NCI-H1436 (cell line): ENCODE measurements at places on chromosomes 2 and 18.

DNA sequence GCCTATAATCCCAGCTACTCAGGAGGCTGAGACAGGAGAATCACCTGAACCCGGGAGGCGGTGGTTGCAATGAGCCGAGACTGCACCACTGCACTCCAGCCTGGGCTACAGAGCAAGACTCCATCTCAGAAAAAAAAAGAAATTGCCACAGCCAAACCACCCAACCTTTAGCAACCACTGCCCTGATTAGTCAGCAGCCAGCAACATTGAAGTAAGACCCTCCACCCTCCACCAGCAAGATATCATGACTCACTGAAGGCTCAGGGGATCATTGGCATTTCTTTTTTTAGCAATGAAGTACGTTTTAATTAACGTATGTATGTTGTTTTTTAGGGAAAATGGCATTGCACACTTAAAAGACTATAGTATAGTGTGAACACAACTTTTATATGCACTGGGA is 349.1 kb upstream of the ACVR2A start:
- DNase-seq: no peak

DNA sequence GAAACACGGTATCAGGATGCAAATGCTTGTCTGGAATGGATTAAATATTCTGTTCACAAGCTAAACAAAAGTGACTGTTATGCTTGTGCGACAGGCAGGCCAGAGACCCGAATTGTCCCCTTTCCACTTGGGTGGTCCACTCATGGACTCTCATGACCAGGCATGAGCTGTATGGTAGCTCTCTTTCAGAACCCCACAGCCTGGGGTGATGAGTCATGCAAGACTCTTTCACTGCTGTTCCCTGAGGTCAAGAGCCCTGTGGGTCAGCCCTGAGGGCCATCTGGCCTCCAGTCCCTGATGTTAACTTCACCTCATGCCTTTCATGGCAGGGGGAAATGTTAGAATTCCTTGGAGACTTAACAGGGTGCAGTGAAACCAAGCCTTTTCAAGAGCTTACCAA is 13.7 kb upstream of the SAP130 start:
- no peak for DNase-seq

DNA sequence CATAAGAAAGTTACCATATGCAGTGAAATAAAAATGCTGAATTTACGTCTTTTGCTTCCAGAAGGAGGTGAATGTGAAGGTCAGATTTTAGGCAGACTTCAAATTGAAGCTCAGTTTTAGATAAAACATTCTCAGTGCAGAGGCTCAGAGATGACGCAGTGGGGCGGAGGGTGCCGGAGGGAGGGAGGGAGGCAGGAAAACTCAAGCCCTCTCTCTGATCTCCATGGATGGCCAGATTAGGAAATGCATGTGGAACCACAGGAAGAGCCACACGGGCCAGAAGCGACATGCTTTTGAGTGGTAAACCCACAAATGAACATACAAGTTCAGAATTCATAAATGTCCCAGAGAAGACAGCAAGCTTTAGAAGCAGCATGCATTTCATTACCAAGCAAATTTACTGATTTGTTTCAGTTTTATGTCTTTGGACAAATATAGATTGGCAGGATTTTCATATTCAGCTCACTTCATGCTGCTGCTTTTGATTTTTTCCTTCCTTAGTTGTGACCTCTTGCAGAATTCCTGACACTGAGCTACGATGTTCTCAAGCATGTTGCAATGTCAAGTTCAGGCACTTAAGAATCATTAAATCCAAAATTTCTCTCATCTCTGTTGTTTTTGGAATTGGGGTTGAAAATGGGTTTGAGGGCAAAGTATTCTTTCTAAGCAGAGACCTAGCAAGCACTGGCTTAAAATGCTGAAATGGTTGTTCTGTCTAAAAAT is 29.7 kb upstream of the APCDD1 start:
- DNase-seq: no peak

GRCh38 chr2:160085662-160086061 is 23.2 kb upstream of the PLA2R1 start:
- DNase-seq: no peak

- no peak for DNase-seq
Measured at GRCh38 chr2:8957628-8958027, 45.9 kb downstream of the MBOAT2 start.

DNA sequence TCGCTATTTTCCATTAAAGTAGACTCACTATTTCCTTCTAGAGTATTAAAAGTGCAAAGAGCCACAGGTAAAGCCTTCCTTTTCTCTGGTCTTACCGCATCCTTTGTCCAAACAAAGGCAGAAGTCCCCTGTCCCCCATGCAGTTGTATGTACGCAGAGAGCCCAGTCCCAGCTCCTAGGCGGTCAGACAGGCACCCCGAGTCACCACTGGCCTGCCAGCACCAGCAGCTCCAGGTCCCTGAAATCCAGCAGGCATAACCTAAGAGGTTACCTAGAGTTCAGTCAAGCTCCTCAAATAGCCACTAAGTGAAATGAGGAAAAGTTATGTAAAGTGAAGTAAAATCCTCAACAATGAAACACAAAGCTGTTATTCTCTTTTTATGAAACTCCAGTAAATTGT is 60.4 kb upstream of the TWIST2 start:
- DNase-seq: no peak

GRCh38 chr2:24818721-24819167 is 25.5 kb downstream of the CENPO start:
- DNase-seq: no peak

- DNase-seq: no peak
Measured at GRCh38 chr2:206982360-206982955, 43.1 kb downstream of the CPO start.

- no peak for DNase-seq
Measured at GRCh38 chr2:77590298-77590917, 68.2 kb upstream of the LRRTM4 start.

DNA sequence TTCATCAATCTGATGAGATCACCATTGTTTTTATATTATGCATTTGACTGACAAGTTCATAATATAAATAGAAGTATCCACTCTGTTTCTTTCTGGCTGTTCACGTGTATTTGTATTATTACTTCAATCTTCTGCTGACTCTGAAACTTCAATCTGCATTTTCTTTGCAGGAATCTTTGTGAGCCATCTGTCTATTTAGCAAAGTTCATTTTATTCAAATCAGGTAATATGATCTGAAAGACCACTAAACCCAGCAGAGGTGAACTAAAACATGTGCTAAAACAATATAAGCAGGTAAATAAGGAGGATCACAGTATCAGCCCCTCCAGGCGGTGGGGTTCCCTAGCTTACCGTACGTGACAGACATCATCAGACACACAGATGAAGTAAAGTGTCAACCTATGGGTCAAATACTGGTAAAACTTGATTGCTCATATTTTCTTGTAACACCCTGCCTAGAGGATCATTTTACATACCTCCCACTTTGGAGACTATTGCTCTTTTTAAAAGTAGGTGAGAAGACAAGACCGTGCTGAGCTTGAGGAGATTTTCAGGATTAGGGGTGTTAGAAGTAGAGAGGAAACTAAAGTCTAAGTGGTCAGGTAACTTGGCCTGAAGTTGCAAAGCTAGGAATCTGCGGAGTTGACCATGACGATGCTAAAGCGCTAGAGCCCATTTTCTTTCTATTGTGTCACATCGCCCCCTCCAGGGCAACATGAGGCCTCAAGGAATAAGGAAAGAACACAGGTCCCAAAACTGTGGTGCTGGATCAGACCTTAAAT is 9.0 kb downstream of the DTNB start:
- peak; percentile 6 for DNase-seq

DNA sequence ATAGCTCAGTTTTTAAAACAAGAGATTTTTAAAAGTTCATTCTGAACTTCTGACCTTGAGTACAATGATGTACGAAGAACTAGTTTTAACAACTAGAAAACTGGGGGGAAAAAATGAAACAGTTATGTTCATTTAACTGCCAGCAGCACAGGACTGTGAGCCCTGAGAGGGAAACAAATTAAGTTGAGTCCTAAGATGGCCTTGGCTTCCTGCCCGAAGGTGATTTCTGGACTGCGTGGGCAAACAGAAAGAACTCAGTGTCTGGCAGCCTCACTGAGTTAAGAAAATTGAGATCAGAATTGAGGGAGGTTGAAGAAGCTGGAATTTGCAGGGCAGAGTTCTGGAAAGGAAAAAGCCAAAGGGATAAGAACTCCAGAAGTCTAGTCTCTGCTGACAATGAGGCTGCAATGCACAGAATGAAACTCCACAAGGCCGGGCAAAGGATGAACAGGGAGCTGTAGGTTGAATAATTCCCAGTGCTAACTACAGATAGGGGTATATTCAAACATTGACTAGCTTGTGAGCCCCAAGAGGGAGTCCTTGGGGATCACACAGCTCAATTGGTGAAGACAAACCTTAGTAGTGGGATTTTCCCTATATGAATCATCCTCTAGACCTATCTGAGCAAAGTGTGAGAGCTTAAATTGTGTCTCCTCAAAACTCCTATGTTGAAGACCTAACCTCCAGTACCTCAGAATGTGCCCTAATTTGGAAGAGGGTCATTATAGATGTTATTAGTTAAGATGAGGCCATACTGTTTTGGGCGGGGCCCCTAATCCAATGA is 13.1 kb upstream of the CRACDL start:
- no peak for DNase-seq

DNA sequence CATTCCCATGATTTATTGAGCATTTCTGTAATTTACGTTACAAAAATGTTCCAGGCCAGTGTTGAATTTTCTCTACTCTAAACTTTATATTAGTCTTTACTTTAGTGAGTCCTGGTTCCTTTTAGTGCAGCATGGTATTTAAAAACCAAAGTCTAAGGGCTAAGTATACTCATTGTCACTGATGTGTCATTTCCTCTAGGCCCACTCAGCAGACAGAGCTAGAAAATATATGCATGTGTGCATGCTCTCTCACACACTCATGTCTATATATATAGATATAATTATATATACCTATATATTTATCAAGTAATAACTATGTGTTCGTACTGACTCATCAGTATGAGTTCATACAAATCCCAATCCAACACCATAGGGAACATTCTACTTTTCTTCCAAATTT is 132.5 kb upstream of the SLC8A1 start:
- DNase-seq: no peak

- no peak for DNase-seq
Measured at GRCh38 chr2:61469424-61470121, 1.3 kb downstream of the USP34 start.

DNA sequence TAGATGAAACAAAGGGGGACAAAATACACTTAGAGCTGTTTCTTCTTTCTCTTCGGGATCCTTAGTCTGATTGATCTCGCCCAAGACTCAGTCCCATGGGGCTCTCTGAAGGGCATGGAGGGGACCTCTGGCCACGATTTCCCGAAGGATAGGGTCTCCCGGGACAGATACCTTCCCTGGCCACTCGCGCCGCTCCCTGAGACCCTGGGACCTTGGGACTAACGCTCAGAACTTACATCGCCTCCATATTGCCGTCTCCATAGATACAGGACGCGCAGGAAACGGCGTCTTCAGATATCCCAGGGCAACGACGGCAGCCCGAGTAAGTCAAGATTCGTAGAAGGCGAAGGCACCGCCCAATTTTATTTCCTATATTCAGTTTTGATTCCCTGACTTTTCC is at the start of gene CFAP65:
Gene CFAP65, minus strand, starts transcription at position 265 of the 400 bp plus-strand sequence. CDS start 2,468 bp downstream, outside the sequence.
- DNase-seq: no peak

- no peak for DNase-seq
Measured at GRCh38 chr2:129722306-129723019, 257.0 kb upstream of the RAB6C start.

DNA sequence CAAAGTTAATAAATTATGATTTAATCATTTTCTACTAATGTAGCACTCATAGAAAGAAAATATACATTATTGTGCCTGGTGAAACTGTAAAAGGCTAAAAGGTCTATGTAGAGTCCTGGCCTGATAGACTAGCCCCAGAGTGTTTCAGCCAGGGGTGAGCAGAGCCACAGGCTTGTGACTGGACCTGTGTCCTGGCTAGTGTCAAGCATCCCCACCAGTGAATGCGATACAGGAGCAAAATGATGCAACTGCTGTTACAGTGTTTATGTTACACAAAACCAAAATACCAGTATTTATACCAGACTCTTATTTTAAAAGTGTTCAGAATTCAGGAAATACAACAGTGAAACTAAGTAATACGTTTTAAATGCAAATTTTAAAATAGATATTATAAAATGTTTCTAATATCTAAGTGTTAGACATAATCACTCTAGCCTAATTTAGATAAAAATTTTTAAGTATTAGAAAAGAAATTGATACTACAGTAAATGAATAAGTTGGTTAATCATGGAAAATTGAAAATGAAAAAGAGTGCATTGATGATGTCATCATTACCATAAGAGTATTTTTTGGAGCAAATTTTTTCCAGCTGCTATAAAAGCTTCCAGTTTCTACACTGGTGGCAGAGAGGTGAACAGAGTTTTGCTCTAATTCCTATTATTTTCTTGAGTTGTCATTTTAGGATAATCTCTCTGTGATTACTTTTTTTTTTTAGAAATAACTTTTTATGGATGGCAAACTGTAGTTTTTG is 6.2 kb upstream of the TSPYL6 start:
- no peak for DNase-seq

GRCh38 chr2:192687015-192687414 is 492.3 kb upstream of the TMEFF2 start:
- no peak for DNase-seq

DNA sequence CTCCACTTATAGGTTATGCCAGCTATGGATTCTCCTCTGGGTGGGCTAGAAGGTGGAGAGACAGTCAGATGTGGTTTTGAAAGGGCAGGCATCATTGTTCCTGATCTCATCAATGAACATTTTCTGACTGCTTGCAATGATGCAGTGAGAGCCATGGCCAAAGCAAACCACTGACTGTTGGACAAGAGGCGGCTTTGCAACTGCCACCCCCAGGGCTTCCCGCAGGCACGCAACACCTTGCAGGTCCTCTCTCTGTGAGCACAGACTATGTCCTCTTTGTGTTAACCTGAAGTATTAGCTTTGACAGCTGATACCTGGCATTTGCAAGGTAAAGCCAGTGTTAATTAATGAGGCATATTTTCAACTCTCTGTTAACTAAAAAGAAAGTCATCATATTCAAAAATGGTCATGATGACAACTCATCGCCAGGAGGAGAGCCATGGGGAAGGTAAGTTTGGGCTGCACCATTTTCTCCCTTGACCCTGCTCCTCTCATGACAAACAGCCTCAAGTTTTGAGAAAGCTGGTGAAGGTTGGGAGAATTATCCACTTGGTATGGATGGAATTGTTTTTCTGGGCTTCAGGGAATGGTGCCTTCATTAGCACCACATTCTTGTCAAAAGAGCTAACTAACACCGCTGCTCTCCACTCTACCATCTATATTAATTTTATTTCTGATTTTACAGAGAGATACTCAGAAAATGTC is 14.9 kb upstream of the FAM124B start:
- DNase-seq: no peak

DNA sequence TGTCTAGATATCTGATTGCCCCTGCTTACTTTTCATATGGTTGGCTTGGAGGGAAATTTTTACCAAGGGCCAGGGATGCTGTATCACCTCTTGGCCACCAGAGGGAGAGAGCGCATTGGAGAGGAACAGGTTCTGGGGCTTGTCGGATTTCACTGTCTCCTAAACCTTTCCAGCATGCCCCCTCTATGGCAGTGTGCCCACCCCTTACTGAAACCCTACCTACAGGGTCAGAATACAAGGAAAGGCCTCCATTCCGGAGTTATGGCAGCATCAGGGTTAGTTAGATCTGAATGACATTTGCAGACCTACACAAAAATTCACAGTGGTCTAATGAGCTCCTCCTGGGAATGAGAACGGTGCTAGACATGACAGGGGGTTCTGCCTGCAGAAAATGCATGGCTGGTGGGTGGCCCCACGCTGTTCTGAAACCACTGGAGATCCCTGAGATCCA is 5.8 kb downstream of the SLC14A2 start:
- peak; percentile 35 for DNase-seq
